T-helper 2 cell (primary cell): ENCODE measurements at places on chromosomes 3 and 15.

- DNase-seq: no peak
Measured at GRCh38 chr3:143283432-143284128, 164.0 kb downstream of the CHST2 start.

DNA sequence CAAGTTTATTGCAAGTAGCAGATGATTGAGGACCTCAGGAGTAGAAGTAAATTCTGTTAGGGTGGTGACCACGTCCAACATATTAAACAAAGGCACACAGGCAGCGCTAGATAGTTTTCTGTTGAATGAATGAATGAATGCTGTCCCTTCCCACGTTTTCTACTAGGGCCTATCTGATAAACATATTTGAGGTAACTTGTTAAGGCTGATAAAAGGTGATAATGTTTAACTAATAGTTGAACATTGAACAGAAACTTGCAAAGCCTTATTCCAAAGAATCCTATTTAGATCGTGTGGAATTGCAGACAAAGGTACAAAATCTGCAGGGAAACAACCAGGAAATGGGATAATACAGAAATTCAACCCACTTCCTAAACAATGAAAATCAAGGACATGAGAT, 559.5 kb upstream of the SEMA6D start:
- DNase-seq: no peak

DNA sequence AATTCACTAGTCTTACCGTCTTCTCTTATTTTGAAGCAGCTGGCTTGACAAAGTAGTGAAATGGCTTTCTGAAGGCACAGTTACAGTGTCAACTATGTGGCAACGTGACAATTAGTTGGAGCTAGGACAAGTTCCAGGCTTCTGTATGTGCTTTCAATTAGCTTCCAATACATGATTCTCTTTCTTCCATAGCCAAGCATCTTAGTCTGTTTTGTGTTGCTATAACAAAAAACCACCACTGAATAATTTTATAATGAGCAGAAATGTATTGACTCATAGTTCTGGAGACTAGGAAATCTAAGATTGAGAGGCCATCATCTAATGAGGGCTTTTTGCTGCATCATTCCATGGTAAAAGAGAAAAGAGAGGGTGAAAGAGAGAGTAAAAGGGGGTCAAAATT, 365.1 kb upstream of the PLSCR5 start:
- DNase-seq: no peak

- no peak for DNase-seq
Measured at GRCh38 chr15:67915461-67916374, 75.9 kb upstream of the RNU6-1 start.

DNA sequence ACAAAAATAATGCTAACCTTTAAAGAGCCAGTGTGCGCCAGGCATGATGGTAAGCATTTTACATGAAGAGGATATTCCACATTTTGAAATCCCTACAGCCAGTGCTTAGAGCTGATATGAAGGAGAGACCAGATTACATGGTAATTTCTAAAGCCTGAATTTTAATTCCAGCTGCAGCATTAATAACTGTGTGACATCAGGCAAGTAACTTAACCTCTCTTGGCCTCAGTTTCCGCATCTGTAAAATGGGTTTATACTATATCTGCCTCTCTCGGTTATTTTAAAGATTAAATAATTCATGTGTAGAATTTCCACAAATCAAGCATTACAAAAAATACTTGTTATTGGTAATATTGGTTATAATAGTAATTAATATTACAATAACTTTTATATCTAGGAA, 165.4 kb downstream of the UACA start:
- DNase-seq: no peak

- DNase-seq: no peak
Measured at GRCh38 chr3:180911876-180912303, 580 bp upstream of the FXR1 start.

- no peak for DNase-seq
Measured at GRCh38 chr3:79414806-79415205, 353.0 kb downstream of the ROBO1 start.

DNA sequence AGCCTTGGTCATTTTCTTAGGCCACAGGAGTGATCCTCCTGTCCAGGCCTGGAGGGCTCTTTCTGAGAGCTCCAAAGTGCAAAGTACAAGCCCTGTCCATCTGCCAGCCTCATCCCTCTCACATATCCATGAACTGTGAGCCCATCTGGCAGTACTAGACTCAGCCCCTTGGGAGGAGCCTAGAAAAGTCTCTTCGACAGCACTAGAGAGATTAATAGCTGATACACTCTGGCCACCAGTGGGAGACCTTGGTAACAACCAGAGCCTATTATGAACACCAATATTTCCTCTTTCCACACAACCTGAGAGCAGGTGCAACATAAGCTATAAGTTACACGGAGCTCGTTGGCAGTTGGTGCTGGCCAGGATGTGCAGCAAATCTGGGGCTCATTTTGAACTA, 59.5 kb upstream of the DCLK3 start:
- DNase-seq: no peak

DNA sequence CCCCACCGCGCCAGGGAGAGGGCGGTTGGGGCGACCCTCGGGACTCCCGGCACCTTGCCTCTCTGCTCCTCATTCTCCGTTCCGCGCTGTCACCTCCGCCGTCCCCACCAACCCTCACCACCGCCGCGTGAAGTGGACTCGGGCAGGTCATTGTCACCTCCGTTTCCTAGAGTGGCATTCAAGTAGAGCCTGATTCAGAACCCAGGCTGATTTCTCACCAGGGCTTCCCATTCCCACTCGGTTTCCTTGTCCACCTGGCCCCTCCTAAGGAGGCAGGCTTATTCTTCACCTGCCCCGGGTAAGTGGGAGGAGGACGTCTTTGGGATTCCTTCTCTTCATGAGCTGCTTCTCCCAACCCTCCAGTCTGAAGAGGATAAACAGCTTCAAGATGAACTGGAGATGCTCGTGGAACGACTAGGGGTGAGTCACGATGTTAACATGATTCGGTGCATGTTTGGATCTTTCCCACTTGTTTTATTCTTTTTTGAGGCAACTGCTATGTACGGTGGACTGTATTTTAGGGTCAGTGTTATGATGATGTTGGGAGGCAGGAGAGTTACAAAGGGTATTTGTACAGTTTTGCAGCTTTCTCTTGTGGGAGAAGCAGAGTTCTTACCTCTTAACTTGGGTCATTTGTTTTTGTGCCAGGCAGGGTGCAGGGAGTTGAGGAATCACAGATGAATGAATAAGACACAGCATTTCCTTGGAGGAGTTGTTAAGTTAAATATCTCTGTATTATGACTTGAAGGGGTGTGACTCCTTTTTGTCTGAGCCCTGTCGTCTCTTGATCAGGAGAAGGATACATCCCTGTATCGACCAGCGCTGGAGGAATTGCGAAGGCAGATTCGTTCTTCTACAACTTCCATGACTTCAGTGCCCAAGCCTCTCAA, 692 bp downstream of the PSMD2 start:
- DNase-seq: no peak

DNA sequence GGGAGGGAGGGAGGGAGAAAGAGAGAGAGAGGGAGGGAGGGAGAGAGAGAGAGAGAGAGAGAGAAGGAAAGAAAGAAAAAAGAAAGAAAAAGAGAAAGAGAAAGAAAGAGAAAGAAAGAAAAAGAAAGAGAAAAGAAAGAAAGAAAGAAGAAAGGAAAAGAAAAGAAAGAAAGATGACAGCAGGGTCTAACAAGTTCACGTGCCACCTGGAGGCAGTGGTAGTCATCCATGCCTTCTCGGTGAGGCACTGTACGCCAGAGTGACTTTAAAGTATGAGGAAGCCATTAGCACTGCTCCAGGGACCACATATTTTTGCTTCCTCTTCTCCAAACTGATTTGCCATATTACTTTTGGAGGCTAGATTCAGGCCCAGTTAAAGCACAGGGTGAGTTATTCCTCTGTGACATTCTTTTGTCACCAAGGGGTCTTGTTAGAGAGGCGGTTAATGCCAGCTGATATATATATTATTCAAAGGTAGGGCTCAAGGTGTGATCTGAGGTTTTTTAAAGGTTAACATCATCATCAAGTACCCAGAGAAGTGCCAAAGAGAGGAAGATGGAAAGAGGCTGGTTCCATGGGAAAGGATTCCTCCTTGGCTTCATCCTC, at the start of gene HTR3D:
TSS of gene HTR3D (plus strand) at position 556 of the 606 bp plus-strand sequence. CDS start at position 556, 0 bp downstream.
- no peak for DNase-seq

DNA sequence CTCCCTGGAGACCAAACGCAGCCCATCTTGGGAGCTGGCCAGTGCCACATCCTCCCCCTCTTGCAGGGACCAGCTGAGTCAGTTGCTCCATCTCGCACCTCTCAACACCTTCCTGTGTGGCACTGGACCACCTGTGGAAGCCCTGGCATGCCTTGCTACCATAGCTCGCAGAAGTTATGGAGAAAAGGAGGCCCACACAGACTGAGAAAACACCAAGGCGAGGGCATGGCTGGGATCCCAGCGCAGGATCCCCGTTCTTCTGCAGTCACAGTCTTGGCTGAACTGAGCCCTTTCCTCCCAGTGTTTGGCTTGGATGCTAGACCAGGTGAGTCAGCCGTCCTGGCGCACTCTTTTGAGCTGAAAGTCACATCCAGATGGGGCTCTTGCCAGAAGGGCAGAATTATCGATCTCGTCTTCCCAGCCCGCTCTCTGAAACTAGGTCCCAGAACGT, 46.9 kb downstream of the CHRD start:
- no peak for DNase-seq

GRCh38 chr3:171286580-171287249, 173.5 kb downstream of the TNIK start:
- DNase-seq: no peak

- no peak for DNase-seq
Measured at GRCh38 chr3:189103208-189103607, 68.6 kb upstream of the TPRG1 start.
